CD4-positive, CD25-positive, alpha-beta regulatory T cell (primary cell): ENCODE measurements at places on chromosomes 7 and 10.

GRCh38 chr10:110395350-110396283 lies 90.9 kb upstream of the SMNDC1 start:
- no peak for DNase-seq

- DNase-seq, result no peak
Observed at GRCh38 chr10:114021717-114022680, 21.7 kb upstream of the ADRB1 start.

- no peak for DNase-seq
Observed at GRCh38 chr7:41219276-41219675, 483.6 kb downstream of the INHBA start.

DNA sequence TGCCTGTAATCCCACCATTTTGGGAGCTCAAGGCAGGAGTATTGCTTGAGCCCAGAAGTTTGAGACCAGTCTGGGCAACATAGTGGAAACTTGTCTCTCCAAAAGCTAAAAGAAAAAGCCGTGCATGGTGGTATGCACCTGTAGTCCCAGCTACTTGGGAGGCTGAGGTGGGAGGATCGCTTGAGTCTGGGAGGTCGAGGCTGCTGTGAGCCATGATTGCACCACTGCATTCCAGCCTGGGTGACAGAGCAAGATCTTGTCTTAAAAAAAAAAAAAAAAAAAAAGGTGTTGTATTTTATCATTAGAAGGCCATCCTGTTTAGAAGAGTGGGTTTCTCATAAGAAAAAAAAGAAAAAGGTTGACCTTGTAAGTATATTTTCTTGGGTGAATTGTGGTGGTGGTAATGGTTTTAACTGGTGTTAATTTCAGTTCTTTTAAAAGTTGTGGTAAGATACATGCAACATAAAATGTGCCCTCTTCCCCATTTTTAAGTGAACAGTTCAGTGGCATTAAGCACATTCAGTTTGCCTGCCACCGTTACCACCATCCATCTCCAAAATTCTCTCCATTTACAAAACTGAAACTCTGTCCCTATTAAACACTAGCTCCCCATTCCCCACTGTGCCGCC lies 34.7 kb downstream of the GRIFIN start:
- no peak for DNase-seq

DNA sequence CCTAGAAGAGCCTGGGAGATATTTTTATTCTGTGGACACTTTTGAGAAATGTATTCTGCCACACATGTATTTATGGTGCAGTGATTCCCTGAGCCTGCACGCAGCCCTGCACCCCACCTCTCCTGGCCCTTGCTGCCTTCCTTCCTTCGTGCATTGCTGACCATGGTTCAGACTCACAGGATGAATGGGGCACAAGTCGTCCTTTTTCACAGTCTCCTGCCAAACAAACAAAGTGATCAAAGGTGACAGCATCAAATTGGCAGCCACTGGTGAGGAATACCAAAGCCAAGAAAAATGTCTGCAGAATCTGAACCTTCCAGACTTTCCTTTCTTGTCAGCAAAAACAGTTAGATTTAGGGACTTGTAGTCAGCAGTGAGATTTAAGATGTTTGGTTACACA lies 215.0 kb downstream of the ACTR3B start:
- no peak for DNase-seq

- no peak for DNase-seq
Observed at GRCh38 chr10:6537770-6538169, 42.3 kb downstream of the PRKCQ start.

DNA sequence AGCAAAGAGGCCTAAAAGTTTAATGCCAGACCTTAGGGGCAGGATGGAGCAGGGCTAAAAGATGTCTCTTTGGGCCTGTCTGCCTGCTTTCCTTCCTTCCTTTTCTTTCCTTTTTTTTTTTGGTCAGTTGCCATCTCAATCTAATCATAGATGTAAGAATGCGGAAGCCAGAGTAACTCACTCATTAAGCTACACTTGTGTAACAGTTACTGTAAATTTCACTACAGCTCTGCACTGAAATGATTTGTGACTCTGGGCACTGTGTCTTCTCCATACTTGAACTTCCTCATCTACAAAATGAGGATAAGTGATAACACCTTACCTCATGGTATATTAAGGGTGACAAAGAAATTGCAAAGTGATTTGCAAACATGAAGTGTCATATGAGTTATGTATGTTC lies 75.5 kb upstream of the AGK start:
- no peak for DNase-seq

DNA sequence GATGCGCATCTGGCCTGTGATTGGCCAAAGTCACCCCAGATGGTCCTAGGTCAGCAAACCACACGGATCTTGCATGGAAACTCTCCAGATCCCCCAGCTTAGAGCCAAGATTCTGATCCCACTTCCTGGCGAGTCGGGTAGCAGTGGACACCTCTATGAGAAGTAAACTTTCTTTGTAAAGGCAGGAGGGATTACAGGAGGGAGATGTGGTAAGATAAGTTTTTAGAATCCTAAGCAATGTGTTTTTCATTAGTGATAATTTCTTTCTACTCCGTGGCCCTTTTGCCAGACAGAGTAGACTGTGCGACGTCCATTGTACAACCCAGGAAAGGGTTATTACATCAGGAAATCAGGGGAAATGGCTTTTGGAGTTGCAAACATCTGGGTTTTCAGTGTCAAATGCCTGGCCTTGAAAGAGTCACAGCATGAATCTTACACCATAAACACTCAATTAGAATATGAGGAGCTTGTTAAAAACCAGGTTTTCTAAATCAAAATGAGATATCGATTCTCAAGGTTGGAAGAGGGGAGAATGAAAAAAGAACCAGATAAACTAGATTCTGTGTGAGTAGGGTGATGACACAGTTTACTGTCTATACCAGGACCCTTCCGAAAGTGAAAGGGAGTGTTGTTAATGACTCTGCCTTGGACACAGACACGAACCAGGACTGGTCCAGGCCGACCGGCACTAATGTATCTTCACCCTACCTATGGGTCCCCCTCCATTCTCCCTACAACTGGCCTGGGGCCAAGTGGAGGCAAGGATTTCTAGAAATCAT lies 61.9 kb upstream of the WAC start:
- no peak for DNase-seq

DNA sequence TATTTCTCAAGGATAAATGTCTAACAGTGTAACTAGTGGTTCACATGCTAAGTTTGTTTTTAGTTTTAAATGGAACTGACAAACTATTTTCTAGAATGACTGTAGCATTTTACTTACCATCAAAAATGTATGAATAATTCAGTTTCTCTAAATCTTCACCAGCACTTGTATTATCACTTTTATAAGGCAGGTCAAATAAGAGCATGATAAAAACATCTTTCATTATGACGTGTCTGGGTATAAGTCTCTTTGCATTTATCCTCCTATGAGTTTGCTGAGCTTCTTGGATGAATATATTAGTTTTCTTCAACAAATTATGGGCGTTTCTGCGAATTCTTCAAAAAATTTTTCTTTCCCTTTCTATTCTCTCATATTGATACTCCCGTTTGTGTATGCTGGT lies 19.9 kb downstream of the ZNF33B start:
- DNase-seq, result no peak

DNA sequence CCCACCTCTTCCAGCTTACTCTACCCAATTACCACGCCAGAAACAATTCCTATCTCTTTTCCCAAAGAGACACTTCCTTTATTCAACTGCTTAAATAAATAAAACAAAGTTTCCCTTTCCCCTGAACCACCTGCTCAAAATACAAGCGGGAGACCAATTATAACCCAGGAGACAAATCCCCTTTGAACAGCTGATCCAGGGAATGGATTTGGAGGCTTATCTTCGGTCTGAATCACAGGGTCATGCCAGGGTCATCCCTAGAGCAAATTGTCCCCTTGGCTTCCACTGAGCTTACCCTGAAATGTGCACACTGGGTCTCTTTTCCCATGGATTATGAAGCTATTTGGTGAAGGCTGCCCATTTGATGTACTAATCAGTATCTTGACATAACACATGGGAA lies 99.9 kb upstream of the JAZF1 start:
- DNase-seq, result no peak

DNA sequence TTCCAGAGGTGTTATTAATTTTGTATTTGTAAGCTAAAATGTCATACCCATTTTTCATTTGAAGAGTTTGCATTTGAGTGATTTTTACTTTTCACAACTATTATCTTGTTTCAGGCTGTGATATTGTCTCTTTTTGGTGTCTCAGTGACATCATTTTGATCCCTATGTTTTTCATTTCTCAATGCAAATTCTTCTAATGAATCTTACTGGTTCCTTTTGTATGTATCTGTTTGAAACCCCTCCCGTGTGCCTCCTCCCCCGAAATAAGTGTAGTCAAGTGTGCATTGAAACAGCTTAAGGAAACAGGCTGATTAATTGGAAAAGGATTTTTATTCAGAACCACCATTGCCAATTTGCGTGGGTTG lies 77.8 kb downstream of the SHH start:
- DNase-seq, result no peak

- peak; percentile 10 for DNase-seq
Observed at GRCh38 chr10:106836933-106837663, 327.4 kb downstream of the SORCS1 start.

GRCh38 chr10:117656385-117657367 lies 114.1 kb downstream of the EMX2 start:
- DNase-seq, result no peak

DNA sequence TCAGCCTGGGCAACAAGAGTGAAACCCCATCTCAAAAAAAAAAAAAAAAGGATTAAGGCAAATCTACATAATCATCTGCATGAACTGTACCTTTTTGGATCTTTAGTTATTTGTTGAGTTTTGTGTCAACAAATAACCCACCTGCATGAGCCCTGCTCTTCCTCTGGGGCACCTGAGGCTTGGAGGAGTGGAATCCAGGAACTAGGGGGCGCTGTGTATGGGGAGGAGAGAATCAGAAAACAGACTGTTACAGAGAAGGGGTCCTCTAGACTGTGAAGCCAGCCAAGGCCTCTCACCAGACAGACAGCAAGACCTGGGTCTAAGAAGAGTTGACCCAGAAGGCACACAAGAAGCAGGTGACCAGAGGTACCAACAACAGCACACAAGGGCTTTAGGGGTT lies 682.8 kb upstream of the NRP1 start:
- no peak for DNase-seq

DNA sequence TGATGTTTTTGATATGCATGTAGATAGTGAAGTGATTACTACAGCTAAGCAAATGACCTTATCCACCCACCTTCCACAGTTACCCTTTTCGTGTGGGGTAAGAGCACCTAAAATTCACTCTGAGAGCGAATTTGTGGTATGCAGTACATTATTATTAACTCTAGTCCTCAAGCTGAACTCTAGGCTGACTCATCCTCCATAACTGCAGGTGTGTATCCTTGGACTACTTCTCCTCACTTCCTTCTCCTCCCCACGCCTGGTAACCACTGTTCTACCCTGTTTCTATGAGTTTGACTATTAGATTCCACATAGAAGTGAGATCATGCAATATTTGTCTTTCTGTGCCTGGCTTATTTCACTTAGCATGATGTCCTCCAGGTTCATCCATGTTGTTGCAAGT lies 484.6 kb downstream of the GATA3 start:
- no peak for DNase-seq

GRCh38 chr10:89793649-89794254 lies 92.4 kb downstream of the KIF20B start:
- peak; percentile 2 for DNase-seq

GRCh38 chr10:7192061-7192460 lies 218.8 kb downstream of the SFMBT2 start:
- DNase-seq, result no peak

DNA sequence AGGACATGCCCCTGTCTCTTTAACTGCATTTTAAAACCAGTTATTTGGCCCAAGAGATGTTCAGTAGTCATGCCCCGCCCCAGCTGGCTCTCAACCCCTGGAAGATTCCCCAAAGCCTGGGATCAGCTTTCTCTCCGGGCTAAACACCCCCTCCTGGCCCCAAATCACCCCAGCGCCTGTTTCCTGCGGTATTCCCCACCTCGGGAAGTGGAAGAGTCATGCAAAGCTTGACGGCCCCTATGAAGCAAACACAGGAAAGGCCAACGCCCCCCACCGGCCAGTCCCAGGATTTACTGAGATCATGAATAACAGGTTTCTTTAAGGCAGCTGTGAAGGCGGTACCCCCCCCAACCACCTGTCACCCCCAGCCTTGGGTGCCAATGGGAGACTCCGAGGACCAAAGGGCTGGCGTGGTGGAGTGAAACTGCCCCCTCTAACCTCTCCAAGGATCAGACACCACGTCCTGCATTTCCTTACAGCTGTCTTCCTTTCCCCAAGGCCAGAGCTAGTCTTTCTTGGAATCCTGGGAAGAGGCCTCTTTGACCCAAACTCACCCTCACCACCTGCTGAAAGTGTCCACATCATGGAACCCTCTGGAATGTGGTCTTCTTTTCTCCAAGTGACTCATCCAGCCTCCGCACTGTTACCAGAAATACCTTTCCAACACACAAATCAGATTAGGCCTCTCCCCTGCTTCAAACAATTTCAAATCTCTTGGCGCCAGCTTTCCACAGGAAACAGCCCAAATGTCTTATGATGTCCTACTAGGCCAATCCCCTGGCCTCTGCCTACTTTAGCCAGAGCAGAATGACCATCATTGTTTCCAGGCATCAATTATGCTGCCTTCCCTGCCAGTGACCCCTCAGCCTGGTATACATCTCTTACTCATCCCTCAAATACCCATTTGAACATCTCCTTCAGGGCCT lies 301.5 kb downstream of the ZEB1 start:
- DNase-seq, result no peak

DNA sequence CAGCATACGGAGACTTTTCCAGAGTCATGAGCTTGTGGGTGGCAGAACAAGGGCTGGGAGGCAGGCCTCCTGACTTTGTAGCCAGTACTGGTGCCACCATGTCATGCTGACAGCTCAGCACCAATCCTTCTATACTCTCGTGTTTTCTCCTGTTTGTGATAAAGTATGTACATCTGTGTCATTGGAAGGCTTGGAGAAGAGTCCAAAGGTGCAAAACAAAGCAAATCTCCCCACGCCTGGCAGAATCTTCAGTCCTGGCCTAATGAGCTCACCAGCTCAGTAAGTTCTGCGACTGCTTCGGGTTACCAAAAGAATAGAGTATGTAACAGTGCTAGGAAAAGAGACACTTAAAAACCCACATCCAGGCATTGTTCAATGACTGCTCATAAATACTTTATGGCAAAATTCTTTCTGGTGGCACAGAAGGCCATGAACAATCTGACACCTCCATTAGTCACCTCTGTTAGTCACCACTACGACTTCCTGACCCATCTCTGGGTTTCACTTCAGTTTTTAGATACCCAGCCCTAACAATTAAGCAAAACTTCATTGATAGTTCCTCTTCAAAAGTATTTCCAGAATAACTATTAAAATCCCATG lies 24.5 kb downstream of the STEAP1 start:
- no peak for DNase-seq

GRCh38 chr7:40921589-40922315 lies 781.1 kb downstream of the INHBA start:
- DNase-seq, result no peak

- no peak for DNase-seq
Observed at GRCh38 chr7:15626041-15626440, 60.4 kb downstream of the MEOX2 start.

GRCh38 chr7:16934722-16935340 lies 53.0 kb upstream of the AGR3 start:
- DNase-seq, result no peak

DNA sequence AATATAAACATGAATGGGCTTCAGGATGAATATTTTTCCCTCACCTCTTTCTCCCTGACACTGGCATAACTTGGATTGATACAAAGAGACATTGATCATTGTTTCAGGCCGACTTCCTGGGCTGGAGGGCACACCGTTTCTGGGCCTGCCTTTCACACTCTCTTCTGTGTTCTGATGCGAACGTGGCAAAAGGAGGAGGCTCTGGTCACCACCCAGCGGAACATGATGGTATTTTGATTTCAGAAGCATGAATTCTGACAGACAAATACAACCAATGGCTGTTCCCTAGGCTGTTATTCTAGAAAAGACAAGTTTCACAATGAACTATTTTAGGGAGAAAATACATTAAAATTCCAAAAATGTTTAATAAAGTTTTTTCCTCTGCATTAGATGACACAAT lies 534.5 kb upstream of the MKI67 start:
- no peak for DNase-seq
